ENCODE measurements at places on chromosomes 12 and 14. TPM values are rescaled to one million over a fixed set of nuclear protein-coding genes. Genes with fewer than 3 reads are reported as not detected.

The TAS2R42 gene
- total RNA-seq, result not detected

DNA sequence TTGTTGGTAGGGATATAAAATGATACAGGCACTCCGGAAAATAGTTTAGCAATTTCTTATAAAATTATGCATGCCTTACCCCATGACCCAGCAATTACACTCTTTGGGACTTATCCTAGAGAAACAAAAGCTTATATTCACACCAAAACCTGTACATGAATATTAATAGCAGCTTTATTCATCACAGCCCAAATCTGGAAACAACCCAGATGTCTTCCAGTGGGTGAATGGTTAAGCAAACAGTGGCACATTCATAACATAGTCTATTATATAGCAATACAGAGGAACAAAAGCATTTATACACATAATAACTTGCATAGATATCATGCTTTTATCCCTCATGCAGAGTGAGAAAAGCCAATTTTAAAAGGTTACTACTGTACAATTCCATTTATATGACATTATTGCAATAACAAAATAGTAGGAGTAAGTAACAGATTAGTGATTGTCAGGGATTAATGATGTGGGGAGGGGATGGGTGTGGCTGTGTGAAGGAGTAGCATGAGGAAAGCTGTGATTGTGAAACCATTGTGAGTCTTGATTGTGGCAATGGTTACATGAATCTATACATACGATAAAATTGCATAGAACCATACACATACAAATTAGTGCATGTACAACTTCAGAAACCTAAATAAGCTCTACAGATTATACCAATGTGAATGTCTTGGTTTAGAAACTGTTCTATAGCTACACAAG lies 363.1 kb upstream of the OR4E1 start:
- DNase-seq, result no peak

The SRGAP1 gene
- 15.2 TPM for total RNA-seq

DNA sequence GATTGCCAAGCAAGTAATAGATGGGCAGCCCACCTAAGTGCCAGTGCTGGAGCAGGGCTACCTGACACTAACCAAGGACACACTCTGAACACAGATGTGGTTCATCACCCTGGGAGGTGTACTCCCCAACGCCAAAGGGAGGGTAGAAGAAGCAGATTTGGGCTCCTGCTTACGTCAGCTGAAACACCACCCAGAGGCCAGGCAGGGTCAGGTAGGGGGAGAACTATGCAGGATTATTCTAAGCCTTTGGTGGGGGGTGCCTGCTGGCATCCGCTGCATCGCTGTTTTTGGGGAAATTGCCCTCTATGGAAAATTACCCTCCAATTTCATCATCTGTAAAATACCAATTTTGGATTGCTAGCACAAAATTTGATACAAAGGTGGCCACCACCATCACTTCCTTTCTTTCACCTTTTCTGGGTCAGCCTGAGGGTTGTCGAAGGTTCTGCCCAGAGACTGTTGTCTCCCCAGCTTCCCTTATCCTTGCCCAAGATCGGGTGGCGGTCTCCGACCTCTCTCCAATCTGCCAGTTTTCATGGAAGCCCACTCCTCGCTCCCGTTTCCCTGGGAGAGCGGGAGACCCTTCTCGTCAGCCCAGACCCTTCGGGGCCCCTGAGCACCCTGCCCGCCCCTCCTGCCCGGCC lies 535 bp downstream of the BIN2 start:
- no peak for DNase-seq

DNA sequence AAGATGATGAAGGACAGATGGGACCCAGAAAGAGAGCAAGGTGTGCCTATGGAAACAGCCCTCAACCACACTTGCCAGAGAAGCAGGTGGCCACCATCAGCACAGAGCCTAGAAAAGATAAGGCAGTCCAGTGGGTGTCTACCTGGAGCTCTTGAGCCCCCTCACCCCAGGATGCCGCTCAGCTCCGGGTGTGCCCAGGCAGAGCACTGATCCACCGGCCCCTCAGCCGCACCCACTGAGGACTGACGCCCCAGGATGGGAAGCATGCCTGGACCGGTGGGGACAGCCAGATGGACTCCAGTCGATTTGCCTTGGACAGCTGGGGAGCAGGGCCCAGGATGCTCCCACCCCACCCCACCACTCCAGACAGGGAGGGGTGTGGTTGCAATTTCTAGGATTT lies 15.1 kb upstream of the ZFP36L1 start:
- peak; percentile 45 for DNase-seq

- peak; percentile 20 for DNase-seq
Observed at GRCh38 chr14:69107407-69108003, 45.4 kb downstream of the DCAF5 start.

Measured in ovary (tissue), 10 donors.